Motor neuron (in vitro differentiated cells): ENCODE measurements at places on chromosomes 12 and 14.

DNA sequence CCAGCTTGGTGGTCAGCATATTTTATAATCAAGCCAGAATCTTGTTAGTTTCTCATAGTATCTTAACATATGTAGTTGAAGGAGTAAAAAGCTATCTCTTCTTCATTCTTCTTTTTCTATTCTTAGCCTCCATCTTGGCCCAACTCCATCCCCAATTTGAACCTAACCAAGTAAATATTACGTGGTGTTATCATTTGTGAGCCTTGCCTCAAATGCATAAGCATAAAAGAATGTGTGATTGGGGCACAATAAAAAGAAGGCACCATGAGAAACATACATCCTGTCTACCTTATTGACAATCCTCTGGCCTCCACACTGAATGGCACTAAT is 181.4 kb upstream of the BMP4 start:
- ATAC-seq, result no peak

GRCh38 chr14:26897196-26897595 is 299.4 kb upstream of the NOVA1 start:
- ATAC-seq, result no peak

DNA sequence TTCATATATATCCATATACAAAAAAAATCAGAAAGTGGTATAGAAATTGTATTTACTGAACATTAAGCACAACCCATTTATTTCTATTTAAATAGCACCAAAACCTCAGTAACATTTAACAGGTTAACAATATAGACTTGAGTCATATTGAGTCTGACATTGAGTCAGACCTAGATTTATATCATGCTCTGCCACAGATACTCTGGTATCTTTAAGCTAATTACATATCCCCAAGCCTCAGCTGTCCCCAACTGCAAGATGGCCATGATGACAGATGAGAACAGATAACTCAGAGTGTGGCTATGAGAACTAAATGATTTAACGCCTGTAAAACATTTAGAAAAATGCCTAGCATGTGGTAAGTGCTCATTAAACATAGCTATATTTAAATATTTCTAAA is 40.3 kb downstream of the IFNG start:
- ATAC-seq, result no peak

DNA sequence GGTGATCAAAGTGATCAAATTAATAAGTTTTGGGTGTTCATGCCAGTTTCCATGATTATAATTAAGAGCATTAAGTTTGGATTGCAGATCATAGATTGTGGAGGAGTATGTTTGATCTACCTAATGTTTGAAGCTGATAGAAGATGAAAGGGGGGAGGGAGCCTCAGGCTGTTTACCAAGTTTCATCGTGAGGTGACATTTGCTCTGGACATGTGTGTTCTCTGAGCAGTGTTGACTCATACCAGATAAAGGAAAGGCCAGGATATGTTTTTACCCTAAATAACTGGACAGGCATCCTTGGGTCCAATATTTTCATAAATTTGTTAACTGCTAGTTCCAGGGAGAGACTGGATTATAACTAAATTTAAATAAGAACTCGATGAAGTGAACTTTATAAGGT is 3.5 kb upstream of the SEL1L start:
- ATAC-seq, result no peak

- ATAC-seq, result peak; percentile 75
Observed at GRCh38 chr14:99441157-99441870, 39.3 kb downstream of the SETD3 start.
